ENCODE measurements at places on chromosomes 6 and 20.

GRCh38 chr6:119934816-119935215 is 585.3 kb upstream of the MAN1A1 start:
- DNase-seq: no peak

- no peak for DNase-seq
Observed at GRCh38 chr20:9966966-9967365, 67.8 kb upstream of the ANKEF1 start.

- DNase-seq: no peak
Observed at GRCh38 chr6:51019806-51020205, 201.1 kb downstream of the TFAP2B start.

DNA sequence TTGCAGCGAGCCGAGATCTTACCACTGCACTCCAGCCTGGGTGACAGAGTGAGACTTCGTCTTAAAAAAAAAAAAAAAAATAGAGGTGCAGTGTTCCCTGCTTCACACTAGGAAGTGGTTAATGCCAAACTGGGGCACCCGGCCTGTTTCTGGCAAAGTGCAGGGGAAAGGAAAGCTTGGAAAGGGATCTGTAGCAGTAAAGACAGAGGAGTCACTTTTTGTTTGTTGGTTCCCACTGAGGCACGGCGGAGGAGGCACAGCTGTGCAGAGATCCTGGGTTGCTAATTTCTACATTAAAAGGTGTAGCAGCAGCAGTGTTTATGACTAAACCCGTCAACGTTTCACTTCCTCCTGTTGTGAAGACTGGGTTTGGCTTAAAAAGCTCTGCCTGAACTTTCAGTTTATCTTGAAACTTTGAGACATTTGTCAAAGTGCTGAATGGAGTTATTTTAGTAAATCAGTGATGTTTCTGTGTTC is 125.6 kb downstream of the CARMIL1 start:
- no peak for DNase-seq

DNA sequence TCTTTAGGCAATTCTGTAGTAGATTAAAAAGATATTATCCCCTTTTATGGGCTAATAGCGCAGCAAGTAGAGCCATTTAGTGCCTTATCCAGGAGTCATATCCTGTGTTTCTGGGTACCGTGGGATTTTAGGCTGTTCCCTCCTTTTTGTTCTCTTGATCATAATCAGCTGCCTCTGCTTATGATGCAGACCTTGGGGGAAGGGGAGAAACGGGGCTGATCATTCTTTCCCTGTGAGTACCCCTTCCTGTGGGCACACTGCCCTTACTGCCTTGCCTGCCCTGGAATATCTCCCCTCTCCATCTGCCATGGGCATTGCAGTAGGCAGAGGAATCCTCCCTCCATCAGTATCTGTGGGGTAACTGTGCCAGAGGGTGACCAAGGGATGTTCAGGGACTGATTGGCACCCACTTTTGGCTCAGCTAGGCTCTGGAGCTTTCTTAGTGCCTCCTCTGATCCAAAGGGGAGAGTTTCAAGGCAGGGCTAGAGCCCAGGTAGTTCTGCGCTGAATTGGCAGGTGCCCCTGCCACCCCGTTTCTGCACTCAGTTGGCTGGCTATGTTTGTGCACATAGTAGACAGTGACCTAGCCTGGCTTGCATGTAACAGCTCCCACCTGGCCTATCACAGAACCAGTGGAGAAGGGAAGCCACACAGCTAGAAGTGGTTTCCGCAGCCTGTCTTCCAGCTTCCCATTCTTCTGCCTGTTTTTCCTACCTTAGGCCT is 103.3 kb downstream of the FIG4 start:
- no peak for DNase-seq

DNA sequence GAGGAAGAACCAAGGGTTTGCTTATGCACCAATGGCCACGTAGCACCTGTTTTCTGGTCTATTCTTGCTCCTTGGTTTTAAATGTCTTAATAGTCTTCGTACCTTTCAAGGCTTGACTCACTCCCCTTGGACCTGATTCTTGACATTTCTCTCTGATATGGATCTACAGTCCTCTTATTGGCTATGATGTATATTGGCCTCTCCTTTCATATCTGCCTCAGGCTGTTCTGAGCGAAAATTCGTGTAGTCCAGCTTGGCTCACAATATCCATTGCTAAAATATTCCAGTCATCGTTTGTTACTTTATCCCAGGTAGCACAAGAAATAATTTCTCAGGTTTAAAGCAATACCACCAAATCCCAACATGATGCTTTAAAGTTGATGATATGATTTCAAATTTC is 59.6 kb downstream of the MYB start:
- no peak for DNase-seq

DNA sequence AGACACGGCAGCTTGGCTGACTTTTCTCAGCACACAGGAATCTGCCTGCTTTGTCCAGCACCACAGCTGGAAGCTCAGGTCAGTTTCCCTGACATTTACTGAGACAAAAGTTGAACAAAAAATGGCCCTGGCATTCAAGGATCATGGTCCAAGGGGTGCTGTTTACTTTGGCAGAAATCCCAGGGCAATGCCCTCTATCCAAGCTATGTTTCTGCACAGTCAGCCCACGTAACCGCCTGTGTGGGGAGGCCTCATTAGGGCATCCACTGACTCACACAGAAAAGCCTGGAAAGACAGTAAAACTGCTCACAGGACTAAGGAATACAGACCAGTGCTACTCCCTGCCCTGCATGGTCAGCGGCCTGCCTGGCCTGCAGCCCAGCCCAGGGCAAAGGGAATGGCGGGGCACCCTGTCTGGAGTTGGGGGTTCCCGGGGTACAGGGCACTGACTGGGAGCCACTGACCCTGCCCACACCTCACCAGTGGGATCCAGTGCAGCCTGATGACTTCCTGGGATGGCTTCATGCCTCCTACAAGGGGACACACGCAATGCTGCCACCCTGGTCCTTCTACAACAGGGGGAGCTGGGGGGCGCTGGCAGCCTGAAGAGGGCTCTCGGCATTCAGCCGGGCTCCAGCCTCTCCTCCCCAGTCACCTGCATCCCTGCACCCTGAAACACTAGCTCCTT is 77.1 kb downstream of the NINL start:
- no peak for DNase-seq

- no peak for DNase-seq
Observed at GRCh38 chr6:1840491-1841121, 230.9 kb downstream of the FOXC1 start.

DNA sequence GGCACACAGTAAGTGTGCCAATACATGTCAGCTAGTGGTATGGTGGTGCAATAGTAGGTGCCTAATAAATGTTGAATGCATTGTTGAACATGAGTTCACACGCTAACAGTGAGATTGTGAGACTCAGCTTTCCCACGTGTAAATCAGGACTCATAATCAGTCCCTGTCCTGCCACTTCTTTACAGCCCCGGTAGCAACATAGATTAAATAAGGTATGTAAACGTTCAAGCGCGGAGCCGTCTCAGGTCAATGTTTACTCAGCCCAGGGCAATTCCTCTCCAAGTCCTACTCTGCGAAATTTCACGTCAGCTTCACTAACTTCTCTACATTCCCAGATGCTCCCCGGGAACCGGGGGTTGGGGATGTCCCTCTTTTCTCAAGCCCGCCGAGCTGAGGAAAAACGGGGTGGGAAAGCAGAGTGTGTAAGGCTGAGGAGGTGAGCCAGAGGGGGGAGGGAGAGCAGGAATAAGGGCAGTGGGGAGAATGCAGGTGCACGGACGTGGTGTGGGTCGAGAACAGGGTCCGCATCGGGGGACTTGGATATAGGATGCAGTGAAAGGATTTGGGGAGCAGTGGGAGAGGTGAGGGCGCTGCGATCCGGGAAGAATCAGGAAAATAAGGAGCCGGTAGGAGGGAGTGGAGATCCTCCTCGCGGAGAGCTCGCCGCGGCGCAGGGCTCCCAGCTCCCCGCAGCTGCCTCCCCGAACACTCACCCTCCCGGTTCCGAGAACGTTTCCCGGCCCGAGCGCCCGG is 544 bp upstream of the TP53INP2 start:
- DNase-seq: no peak

GRCh38 chr6:135576055-135576454 is 78.5 kb upstream of the AHI1 start:
- no peak for DNase-seq

- no peak for DNase-seq
Observed at GRCh38 chr6:166903500-166903899, 52.9 kb downstream of the RNASET2 start.

- DNase-seq: no peak
Observed at GRCh38 chr20:36467076-36467999, 74.0 kb upstream of the MYL9 start.

DNA sequence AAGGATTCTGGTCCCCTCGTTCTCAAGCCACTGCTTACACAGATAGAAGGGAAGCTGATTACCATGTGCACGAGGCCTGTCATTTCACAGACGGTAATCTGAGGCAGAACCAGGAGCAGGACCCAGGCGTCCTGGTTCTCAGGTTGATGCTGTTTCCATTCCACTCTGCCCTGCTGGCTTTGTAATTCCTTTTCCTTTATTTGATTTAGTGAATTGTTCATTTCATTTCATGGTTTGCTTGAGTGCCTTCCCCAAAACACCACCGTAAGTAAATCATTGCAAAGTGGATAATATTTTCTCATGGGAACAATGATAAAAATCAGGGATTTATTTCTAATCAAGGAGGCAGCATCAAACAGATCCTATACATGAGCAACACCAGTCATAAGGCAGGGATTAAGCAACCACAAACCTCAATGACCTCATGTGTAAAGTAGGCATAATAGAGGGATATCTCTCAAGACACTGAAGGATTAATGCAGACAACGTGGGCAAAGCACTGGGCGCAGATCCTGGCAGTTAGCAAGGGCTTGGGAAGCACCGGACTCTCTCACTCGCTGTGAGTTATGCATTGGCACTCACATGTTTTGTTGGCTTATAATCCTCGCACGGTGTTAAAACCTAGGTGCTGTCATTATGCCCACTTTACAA is 229.5 kb upstream of the FOXQ1 start:
- no peak for DNase-seq

GRCh38 chr6:109393157-109393885 is 11.1 kb upstream of the CD164 start:
- DNase-seq: no peak

DNA sequence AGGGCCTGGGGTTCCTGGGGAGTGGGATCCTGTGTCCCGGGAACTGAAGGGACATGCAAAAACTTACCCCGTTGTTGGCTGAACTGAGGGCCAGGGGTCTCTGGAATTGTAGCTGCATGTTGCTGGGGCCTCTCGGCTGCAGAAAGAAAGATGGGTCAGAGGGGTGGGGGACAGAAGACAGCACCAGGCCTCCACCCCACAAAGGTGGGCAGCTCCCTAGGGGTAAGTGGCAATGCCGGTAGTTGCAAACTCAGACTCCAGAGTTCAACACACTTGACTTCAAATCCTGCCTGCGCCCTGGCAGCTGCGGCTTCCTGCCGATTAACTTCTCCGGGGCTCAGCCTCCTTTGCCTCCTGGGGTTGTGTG is 4.8 kb downstream of the ZBP1 start:
- no peak for DNase-seq

GRCh38 chr6:69732640-69733039 is 64.2 kb downstream of the LMBRD1 start:
- DNase-seq: no peak

DNA sequence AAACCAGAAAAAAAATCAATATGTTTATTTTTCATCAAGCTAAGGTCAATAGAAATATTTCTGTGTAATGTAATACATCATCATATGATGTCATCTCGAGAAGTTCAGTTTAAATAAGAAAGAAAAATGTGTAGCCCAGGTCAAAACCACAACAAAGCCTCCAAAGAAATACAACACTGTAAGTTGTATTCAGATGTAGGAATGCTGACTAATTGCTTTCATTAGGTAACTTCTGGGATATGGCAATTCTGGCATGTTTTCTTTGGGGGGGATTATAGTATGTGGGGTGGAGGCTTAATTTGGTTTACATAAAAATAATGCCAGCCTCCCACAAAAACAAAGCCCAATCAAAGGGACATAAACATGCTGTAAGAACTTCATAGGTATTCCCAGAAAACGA is 881.8 kb upstream of the CITED2 start:
- DNase-seq: no peak

DNA sequence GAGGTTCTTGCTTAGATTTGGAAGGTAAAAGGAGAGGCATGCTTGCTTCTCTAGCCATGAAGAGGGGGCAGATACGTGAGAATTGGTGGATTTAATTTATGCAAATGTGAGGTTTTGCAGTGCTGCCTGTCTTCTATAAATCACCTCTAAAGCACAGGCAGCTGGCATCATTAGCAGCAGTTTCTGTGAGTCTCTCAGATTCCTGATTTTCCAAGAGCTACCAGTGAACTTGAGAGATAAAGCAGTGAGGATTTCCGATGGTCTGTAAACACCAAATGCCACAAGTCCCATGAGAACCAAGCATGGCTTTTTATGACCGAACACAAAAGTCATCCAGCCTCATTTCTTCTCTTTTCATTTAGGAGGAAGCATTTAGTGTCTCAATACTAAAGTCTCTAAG is 3.2 kb upstream of the SIRPB2 start:
- DNase-seq: no peak

DNA sequence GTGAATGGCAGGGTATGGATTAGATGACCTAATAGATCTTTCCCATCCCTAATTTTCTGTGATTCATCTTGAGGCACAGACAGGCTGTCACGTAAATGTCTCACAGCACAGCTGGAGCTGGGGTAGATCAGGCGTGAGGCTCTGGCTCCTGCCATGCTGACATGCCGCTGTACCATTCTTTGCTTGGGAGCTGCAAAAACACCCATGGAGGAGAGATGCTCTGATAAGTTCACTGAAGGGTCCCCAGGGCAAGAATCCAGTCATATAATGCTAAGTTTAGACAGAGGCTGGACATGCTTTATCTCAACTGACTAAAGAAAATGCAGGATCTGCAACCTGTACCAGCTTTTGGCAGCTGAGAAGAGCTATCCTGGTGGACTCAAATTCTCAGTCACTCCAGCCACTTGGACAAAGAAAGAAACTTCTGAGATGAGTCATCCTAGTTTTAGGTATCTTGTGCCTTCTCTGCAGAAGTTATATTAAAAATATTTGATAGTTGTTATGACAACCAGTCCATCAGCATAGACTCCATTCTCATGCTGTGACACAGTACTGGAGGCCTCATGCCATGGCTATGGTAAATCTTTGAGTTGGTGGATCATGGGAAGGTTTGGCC is 185.1 kb upstream of the RAB32 start:
- no peak for DNase-seq

GRCh38 chr20:52888096-52888495 is 84.1 kb upstream of the TSHZ2 start:
- DNase-seq: no peak

DNA sequence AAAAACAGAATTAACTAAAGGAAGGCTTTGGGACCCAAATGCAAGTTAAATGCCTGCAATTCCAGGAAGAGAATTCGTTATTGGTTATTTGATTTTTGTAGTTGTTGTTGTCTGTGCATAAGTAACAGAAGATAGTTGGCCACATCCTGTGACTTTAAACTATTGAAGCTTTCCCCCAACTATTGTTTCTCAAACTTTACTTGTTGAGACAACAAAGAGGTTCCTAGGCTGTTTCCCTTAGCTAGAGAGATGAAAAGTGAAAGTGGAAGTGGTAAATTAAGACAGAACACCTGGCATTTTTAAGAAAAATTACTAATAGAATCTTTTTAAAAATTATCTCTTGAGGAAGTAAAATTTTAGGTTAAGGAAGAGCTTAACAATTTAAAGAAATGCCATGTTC is 525.2 kb downstream of the PKHD1 start:
- no peak for DNase-seq
